ENCODE measurements at places on chromosomes 11 and 22. TPM values are rescaled to one million over a fixed set of nuclear protein-coding genes. Genes with fewer than 3 reads are reported as not detected.

DNA sequence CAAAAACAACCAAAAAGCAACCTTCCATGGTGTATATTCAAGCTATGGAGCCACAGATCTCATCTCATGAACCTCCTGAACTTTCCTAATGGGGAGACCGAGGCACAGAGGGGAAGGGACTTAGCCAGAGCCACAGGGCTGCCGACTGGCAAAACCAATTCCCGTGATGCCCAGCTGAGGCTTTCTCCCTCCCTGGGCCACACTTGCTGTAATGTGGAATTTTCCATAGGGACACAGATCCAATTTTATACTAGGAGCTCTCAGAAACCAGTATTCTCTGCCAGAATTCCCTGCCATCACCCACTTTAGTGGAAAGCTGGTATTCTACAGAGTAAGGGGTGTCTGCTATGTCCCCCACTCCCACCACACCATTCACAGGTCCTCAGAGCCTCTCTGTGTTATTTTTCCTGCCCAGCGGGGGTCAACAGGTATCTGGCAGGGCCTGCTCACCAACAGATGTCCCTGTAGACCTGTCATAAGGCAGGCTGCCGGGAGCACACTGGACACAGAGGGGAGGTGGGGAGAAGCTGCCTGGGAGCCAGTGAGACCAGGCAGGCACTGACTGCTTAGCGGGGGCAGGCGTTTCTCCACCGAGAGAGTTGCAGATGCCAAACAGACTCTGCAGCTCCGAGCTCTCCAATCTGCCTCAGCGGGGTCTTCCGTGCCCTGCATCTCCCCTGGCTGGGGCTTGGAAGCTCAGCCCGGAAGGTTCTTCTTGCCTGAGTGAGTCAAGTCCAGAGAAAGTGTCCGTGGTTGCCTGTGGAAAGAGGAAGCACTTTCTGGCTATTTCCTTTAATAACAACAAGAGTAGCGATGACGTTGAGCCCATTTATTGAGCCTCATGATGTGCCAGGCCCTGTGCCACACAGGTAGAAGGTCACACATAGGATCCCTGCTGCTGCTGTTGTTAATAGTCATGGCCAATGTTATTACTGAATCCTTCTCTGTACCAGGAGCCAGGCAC lies 26.3 kb downstream of the RPS6KA4 start:
- DNase-seq: peak; percentile 41

- DNase-seq: no peak
Observed at GRCh38 chr11:109584001-109584972, 162.3 kb downstream of the C11orf87 start.

DNA sequence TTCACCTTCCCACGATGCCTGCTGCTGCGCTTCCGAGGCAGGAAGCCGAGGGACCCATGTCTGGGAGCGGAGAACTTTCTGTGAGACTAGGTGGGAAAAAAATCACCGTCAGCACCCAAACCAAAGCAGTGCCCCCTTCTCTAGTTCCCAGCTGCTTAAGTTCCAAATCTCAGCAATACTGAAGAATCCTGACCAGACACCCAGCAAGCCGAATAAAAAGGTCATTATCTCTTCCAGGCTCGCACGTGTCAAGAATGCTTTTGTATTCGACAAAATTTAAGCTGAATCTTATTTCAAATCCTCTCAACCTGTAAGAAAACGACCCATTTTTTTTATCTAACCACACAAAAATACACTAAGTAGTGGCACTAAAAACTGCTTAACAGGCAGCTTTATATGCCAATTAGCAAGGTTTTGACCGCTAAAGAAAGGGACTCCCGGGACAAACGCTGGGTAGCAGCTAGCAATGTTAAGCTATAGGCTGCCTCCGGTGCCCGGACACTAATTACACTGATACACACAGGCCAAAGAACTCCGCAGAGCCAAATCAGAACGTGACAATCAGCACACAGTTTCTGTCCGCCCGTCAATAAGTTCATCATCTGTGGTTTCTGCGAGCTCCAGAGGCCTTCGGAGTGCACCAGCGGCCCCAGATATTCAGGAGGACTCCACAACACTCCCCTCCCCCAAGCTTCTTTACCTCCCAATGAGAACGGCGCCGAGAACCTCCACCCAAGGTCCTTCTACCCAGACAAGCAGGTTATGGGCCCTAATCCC lies 728 bp downstream of the RPL3 start:
- DNase-seq: no peak

DNA sequence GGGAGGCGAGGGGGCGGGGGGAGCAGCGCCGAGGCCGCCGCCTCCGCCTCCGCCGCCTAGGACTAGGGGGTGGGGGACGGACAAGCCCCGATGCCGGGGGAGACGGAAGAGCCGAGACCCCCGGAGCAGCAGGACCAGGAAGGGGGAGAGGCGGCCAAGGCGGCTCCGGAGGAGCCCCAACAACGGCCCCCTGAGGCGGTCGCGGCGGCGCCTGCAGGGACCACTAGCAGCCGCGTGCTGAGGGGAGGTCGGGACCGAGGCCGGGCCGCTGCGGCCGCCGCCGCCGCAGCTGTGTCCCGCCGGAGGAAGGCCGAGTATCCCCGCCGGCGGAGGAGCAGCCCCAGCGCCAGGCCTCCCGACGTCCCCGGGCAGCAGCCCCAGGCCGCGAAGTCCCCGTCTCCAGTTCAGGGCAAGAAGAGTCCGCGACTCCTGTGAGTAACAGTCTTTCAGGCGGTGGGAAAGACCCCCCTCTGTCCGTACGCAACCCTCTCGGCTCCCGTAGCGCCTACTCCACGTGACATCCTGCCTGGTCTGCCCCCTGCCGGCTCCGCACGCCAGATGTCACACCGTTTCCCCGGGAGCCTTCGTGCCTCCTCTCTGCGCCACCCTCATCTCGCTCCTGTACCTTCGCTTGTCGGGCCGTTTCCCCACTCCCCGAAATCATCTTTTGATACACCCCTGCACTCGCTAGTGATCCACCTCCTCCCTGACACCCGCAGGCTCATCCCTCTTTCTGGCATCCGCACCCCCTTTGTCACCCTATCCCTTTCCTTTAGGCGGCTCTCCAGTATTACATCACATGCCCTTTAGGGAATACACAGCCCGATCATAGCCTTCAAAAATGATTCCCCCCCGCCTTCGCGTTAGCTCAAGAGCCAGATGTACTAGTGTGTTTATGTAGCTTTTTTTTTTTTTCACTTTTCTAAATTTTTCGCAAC lies 598 bp downstream of the ZFP91 start:
- peak; percentile 89 for DNase-seq

DNA sequence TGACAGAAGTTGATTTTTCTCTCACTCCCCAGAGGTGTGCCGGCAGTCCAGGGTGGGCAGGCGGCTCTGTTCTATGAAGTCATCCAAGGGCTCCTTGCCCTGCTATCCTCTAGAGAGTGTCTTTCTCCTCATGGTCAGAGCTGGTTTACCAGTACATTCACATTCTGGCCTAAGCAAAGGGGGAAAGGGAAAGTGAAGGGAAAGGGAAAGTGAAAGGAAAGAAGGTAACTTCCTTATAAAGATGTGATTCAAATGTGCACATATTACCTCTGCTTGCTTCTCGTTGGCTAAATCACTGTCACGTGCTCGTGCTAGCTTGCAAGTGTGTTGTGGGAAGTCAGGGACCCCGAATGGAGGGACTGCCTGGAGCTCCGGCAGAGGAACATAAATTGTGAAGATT lies 2.9 kb upstream of the HTATIP2 start:
- DNase-seq: no peak

- no peak for DNase-seq
Observed at GRCh38 chr22:19106886-19107729, 15.1 kb downstream of the DGCR2 start.

- DNase-seq: no peak
Observed at GRCh38 chr22:35344956-35345690, 35.8 kb upstream of the HMOX1 start.

DNA sequence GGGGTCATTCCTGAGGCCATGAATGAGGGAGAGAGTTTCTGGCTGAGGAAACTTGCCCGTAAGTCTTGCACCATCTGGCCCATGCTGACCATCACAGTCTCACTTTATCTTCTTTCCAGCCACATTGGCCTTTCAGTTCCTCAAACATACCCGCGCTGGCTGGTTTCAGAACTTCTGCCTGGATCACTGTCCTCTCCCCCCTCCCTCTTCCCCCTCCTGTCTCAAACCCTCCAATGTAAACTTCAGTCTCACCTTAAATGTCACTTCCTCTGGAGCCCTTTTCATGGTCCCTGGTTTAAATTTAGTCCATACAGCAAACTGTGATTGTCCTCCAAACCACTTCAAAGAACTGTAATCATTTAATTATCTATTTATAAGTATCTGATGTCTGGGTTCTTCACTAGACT lies 3.7 kb upstream of the TMEM109 start:
- no peak for DNase-seq

The USH1C gene
- 3.4 TPM for total RNA-seq

The SEC14L6 gene
- 5.9 TPM for total RNA-seq

DNA sequence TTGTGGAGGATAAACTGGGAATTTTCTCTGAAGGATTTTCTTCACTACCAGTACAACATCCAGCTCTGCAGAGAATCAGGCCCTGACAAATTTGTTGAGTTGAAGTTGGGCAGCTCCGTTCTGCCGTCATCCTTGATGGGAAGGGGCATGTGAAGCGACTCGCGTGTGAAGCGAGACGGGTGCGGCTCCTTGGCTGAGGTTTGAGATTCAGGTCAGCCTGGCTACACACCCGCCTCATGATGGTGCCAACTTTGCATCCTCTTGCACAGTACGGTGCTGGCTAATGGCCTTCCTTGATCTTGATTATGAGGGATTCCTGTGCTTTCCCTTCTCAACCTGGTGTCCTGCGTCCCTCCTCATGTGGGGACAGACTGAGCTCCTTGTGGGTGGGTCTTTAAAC lies 19.7 kb upstream of the CDC42EP2 start:
- DNase-seq: no peak

DNA sequence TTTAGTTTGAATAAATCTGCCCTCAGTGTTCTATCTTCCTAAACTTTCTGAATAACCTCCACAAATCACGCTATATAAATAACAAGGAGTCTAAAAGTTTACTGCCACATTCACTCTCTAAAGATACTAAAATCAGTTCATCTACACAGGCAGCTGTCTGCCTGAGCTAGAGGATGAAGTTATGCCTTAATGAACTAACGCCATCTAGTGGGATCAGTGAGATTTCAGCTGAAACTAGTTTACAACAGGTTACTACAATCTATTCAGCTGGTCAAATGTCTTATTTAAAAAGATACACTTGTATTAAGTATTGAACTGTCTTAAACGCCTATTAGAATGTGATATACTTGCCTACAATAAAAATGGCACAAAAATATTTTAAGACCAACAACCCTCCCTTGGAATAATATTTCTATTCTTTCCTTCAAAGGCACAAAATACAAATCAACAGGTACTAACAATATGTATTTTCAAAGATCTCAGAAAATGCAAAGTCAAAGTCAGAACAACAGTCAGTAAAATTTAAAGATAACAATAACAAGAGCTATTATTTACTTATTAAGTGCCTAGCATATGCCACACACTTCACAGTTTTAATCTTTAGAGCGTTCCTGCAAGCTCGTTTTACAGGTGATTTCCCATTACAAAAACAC lies 84.1 kb downstream of the LARGE2 start:
- DNase-seq: no peak

DNA sequence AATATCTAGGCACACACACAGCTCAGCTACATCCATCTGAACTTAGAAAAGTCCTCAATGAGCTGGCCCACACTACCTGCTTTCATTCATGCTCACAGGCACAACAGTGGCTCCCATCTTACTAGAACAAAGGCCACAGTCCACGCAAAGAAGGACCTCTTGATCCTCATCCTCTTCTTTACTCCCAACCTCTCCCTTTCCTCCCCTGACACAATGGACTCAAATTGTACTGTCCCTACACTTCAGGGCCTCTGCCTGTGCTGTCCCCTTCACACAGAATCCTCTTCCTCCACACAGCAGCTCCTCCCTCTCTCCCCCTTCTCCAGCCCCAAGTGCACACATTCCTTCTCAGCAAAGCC lies 12.7 kb downstream of the SMCO4 start:
- no peak for DNase-seq

DNA sequence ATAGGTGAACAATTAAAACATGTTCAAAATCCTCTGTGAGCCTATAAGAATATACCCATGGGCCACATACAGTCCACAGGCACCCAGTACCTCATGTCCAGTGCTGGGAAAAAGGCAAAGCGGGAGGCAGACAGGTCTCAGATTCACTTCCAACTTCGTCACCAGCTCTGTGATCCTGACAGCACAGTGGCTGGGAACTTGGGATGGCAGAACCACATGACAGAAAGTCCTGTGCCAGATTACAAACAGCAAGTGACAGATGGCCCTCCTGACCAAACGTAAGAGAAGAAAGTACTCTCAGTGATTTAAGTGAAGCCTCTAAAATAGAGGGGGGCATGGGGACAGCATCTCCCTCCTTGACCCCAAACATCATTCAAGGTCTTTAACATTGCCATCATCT lies 5.8 kb downstream of the SLC1A2 start:
- no peak for DNase-seq

The DERL3 gene
- 1.3 TPM for total RNA-seq

GRCh38 chr11:58495906-58496305 lies 12.0 kb downstream of the OR5B21 start:
- peak; percentile 37 for DNase-seq

- no peak for DNase-seq
Observed at GRCh38 chr22:19992481-19992911, 24.1 kb downstream of the ARVCF start.

The MMP12 gene
- not detected for total RNA-seq

DNA sequence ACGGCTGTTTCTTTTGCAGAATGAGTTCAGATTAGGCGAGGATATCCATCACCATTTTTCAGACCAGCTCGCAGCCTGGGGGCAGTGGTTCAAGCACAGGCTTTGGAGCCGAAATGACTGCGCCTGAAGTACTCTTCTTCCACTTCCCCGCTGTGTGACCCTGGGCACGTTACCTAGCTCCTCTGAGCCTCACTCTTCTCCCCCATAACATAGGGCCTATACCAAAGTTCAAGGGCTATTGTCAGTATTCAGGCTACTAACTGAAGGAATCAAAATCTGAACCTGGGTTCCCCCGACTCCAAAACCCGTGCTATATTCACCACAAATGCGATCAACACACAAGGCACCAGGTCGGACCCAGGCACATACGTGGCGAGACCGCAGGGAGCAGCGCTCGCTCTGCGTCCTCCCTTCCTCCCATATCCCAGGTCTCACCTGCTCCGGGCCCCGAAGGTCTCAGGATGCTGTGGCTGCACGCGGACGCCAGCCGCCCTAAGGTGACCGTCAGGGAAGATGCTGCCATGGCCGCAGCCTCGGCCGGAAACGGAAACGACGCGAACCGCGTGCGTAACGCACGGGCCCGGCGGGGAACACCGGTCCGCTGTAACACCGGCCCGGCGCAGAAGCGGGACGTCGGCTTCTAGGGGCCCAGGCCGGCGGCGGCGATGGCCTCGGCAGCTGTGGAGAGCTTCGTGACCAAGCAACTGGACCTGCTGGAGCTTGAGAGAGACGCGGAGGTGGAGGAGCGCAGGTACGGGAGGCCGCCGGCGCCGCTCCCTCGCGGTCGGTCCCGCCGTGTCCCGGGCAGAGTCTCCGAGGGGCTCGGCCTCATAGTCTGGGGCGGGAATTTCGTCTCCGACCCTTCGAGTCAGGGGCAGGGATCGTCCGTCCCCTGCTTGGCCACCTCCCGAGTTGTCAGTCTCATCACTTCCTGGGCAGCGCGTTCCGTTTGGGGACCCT lies at the start of the genes IGHMBP2 and MRPL21:
TSS of gene IGHMBP2 (plus strand) at position 604 of the 960 bp plus-strand sequence. CDS start at position 666, 62 bp downstream.
TSS of gene MRPL21 (minus strand) at position 545 of the 960 bp plus-strand sequence. CDS start at position 523, 22 bp downstream.
- peak; percentile 82 for DNase-seq

Data from dorsolateral prefrontal cortex (tissue), 122 donors.